ENCODE measurements at places on chromosomes 4 and X.

DNA sequence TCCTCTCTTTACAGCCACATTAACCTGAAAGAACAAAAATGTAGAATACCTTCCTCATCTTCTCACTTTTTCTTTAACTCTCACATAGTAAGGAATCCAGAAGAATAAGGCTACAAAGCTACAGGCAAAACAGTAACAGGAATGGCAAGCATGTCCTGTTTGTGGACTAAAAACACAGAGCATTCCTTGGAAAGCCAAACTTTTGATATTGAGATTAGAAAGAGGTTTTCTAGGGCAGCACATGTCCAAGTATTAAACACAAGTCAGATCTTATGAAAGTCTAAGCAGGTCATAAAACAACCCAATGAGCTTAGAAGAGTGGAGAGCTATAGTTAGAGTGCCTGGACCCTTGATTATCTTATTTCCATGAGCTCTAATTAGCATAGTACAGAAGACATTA, 58.2 kb upstream of the FAM9C start:
- DNase-seq = no peak

DNA sequence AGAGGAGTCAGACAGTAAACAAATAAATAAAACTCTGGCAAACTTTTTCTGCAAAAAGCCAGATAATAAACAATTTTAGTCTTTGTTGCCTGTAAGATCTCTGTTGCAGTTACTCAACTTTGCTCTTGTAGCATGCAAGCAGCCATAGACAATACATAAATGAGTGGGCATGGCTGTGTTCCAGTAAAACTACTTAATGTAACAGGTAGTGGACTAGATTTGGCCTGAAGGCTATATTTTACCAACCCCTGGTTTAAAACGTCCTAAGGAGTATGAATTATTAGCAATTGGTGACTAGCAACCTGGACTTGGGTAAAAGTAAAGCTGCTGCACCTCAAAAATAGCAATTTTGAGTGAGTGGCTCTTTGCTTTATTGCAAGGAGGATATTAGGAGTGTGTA, 30.9 kb downstream of the SLAIN2 start:
- DNase-seq = no peak

DNA sequence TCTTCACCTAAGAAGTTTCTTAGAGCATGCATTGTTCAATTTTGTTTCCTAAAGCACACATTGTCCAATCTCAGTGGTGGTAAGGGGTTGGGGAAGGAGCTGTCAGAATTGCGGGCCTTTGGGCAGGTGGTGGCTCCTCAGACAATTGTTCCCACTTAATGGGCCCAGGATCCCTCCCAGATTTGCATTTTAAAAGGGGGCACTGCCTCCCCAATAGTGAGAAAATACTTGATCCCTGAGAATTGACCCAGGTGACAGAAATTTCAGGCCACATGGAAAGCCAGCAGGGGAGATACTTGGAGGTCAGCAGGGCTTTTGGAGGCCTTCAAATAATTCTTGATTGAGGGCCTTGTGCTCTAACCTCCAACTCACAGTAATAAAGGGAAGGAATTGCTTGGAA, 217.1 kb downstream of the ZNF674 start:
- DNase-seq = no peak

GRCh38 chrX:112991801-112992200, 151.2 kb upstream of the AMOT start:
- DNase-seq = no peak

- no peak for DNase-seq
Observed at GRCh38 chr4:107243141-107243781, 207.1 kb upstream of the DKK2 start.

DNA sequence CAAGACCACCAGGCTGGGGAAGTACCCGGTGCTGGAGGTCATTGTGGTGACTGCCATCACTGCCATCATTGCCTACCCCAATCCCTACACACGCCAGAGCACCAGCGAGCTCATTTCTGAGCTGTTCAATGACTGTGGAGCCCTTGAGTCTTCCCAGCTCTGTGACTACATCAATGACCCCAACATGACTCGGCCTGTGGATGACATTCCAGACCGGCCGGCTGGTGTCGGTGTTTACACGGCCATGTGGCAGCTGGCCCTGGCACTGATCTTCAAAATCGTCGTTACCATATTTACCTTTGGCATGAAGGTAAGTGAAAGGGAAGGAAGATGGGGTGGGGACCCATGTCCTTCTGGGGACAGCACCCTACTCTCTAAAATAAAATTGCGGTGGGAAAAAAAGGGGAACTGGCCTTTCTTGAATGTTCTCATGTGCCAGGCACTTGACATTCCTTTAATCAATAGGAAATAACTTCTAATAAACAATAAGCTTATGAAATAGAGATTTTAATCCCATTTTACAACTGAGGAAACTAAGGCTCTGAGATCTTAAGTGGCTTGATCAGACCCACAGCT, 51.6 kb downstream of the CLCN4 start:
- DNase-seq = no peak

DNA sequence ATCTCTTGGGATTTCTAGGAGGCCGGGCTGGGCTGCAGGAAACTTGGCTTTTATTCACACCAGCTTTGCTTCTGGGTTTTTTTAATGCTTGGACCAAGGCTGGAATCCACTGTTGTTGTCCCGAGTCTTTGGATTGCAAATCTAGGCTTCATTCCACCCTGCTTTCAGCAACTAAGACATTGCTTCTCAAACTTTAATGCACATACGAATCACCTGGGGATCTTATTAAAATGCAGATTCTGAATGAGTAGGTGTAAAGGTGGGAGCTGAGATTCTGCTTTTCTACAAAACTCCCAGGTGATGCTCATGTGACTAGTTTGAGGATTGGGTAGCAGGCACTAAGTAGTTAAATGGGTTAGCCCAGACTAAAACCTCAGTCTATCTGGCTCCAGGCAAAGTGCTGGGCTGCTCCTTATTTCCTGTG, 39.2 kb upstream of the GPC4 start:
- DNase-seq = no peak

DNA sequence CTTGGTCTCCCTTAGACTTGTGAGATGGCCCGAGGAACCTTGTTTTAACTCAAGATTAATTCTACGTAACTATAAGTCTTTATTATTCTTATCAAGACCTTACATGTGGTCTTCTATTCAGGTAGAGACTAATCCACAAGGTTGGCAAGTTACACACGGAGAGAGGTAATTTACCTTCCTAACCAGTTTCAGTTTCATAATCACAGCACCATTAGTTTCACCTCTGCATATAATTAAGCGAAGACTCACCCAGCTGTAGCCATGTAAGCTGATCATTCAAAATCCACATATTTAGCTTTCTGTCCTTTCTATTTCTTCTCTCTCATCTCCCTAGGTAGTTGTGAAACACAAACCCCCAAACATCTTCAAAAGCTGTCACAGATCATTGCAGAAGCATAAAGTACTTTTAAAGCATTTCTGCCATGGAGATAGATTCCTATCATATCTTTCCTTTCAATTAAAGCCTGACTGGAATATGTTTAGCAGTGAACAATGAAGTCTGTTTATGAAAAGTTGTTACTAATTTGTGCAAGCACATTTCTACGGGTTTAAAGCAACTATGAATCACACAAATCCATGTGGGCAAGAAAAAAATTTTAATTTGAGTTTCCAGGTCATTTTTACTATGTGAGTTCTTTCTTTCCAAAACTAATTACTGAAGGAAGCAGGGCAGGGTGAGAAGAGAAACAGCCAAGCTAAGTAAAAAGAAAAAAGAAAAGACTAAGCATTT, 78.5 kb downstream of the BTC start:
- DNase-seq = no peak

DNA sequence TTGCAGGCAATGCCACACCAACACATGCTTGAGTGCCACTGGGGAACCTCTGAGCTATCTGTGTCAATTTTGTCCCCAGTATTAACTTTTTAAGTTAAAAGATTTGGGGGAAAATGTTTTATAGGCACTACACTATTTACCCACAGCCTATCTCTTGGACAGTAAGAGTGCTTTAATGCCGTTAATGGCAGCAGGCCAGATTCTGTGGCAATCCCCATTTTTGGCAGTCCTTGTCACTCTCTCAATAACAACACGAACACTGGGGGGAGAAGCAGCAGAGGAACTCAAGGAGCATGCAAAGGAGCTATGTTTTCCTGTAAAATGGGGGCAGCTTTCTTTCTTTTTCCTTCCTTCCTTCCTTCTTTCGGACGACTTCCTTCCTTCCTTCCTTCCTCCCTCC, 168.6 kb downstream of the NSUN7 start:
- peak; percentile 29 for DNase-seq

GRCh38 chr4:24686866-24687692, 102.7 kb upstream of the DHX15 start:
- no peak for DNase-seq

DNA sequence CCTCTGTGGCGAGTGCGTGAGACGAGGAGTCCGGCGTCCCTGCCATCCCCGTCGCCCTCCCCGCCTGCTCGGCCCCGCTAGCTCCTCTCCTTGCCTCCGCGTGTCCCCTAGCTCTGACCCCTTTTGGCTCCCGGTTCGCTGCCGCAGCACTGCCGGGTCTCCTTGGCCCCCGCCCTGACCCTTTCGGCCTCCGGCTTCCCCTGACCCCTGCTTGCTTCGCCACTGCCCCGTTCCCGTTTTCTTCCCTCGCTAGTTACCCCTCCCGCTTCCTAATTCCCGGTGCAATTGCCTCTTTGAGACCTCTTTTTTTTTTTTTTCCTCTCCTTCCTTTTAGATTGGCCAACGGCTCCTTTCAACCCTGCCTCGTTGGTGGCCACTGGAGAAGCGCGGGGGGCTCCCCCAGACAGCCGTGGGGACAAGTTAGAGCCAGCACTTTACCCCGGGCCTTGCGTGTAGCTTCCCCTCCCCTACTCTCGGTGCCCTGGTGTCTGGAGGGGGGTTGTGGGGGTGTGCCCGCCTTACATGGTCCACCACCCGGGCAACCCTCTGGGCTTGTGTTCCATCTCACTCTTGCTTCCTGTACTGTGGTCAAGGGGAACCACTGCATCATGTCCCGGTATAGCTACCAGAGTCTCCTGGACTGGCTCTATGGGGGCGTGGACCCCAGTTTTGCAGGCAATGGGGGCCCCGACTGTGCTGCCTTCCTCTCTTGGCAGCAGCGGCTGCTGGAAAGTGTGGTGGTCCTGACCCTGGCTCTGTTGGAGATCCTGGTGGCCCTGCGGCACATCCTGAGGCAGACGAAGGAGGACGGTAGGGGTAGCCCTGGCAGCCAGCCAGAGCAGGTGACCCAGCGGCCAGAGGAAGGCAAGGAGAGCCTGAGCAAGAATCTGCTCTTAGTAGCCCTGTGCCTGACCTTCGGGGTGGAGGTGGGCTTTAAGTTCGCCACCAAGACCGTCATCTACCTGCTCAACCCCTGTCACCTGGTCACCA, 548 bp downstream of the TMEM164 start:
- no peak for DNase-seq

DNA sequence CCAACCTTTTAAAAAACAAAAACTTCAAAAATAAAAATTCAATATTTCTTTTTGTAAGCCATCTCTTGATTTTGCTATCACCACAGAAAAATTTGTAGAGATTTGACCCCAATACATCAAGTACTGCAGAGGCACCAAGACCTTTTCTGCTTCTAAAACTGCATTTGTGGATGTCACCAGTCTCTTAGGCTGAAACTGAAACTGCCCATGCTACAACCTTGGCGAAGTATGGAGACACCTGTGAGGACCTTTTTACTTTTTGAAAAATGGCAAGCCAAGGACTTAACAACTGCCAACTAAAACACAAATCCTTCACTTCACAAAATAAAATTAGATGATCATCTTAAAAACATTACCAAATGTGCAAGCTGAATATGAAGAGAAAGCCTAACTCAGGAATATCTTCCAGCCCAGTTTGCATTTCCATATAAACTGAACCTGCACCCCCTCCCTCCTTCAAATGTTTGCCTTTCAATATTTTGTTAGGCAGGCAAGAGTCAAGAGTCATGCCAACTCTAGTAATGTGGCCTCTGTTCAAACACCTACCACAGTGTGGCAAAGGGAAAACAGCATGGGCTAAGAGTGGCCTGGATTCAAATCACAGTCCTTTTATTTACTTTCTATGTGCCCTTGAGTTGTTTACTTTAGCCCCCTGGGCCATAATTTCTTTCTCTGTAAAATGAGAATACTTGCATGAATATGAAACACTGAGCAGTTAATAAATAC, 389.4 kb downstream of the OPHN1 start:
- no peak for DNase-seq

GRCh38 chrX:40685362-40685918, 38.1 kb upstream of the CXorf38 start:
- DNase-seq = no peak

- no peak for DNase-seq
Observed at GRCh38 chrX:47198026-47198686, 4.5 kb downstream of the UBA1 start.

- no peak for DNase-seq
Observed at GRCh38 chr4:71049395-71049794, 55.9 kb downstream of the DCK start.
